ENCODE measurements at places on chromosomes 13 and 19. TPM values are rescaled to one million over a fixed set of nuclear protein-coding genes. Genes with fewer than 3 reads are reported as not detected.

The CGB8 gene
- total RNA-seq = not detected

The EDDM13 gene
- not detected for total RNA-seq

The CFAP97D2 gene
- total RNA-seq = not detected

- no peak for DNase-seq
These were observed 24.5 kb upstream of the CCNE1 start for GRCh38 chr19:29787281-29787680.

DNA sequence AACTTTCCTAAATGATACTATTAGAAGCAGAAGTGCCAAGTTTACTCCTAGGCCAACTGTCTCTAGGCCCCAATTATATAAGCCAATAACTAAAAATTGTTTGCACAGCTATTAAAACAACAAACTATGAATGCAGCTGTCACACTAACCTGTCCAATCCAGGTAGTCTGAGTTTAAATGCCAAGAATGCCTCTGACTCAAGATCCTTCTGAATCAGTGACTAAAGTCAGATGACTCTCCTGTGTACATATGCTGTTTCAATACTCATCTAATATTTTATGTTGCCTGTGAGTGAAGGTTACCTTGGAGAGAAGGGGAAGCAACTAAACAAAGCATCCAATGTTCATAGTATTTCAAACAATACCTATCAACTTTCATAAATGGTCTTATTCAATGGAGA, 257.0 kb downstream of the ENOX1 start:
- DNase-seq = no peak

GRCh38 chr19:13417054-13417453, 89.2 kb downstream of the CACNA1A start:
- DNase-seq = no peak

- DNase-seq = no peak
These were observed 665 bp downstream of the VASP start for GRCh38 chr19:45507872-45508416.

DNA sequence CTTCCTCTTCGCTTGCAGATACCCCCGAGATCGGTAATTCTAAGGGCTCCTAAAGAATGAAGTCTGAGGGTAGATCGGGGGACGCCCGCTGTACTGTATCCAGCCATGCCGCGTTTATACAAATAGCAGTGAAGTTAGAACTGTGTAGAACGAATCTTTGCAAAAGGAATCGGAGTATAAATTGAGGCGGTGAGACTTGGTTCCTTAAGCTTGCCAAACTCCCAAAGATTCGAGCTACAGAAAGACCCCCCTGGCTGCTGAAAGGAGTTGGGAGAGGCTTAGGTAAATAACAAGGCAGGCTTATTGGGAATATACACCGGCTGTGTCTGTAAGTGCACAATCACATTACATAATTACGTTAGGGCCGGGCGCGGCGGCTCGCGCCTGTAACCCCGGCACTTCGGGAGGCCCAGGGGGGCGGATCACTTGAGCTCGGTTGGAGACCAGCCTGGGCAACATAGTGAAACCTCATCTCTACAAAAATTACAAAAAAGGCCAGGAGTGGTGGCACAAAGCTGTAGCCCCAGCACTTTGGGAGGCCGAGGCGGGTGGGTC, 12.2 kb downstream of the TMEM160 start:
- DNase-seq = no peak

DNA sequence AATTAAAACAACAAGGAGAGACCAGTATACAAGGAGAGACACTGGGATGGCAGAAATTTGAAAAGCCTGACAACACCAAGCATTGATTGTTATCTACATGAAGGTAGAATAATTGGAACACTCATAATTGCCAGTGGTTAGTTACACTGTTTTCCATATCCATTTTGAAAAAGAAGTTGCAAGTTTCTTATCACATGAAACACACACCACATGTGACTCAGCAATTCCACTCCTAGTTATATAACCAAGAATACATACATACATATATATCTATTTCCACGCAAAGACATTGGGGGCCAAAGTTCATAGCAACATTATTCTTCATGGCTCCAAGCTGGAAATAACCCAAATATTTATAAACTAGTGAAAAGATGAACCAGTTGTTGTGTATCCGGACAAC, 15.2 kb upstream of the PABPC3 start:
- DNase-seq = no peak
